Activated CD4-positive, alpha-beta T cell treated with anti-CD3 and anti-CD28 coated beads, Interleukin-2, amount 50 U/mL, for 24 hours (primary cell): ENCODE measurements at places on chromosomes 4 and X.

GRCh38 chrX:70139736-70140135 is 6.5 kb downstream of the IGBP1 start:
- no peak for DNase-seq

DNA sequence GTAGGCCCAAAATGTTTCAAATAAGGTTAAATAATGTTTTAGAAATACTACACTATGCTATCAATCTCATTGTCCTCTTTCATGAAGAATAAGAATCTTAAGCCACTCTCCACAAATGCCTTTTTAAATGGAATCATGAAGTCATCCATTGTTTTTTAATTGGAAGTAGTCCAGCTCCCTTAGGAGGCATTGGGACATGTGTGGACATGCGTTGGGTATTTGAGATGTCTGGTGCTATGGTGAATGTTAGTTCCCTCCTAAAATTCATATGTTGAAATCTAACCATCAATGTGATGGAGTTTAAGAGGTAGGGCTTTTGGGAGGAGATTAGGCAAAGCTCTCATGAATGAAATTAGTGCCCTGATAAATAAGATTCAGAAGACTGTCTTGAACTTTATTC is 289.0 kb downstream of the C4orf33 start:
- DNase-seq = no peak

DNA sequence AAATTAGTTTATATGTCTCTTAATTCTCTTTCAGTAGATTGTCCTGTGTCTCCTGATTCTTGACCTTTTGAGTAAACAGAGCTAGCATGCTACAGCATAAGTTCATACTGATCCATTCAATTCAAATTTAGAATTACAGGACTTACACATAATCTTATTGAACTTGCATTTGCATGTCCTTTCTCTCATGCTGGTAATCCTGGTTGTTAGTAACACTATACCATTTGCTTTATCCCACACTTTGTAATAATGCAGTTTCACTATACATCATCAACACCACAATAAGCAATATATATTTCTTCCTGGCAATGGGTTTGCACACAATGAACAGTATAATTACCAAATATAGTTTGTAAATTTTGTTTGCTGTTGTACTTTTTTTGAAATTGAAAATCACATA is 937.2 kb upstream of the GRID2 start:
- no peak for DNase-seq

GRCh38 chrX:101442085-101442484 is 34.1 kb downstream of the HNRNPH2 start:
- DNase-seq = no peak

GRCh38 chr4:8906668-8906970 is 35.0 kb upstream of the HMX1 start:
- DNase-seq = no peak

DNA sequence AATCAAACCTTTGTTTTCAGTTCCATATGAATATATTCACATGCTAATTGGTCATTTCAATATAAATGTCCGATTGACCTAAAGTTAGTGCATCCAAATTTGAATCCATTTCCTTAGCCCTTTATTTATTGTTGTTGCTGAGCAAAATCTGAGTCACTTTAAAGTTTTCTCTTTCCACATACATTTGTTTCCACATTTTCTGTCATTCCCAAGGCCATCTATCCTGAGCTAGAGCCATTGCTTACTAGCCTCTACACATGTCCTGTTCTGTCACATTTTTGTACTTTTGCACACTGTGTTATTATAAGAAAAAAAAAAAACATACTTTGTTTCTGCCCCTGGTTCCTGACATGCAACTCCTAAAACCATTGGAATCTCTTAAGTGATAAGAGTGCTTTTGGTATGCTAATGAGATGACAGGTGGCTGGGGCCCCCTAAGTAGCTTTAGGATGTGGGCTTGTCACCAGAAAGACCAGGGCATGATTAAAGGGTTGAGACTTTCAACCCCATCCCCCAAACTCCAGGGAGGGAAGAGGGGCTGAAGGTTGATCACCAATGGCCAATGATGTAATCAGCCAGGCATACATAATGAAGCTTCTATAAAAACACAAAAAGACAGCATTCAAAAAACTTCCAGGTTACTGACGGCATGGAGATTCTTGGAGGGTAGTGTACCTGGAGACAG is 353.3 kb upstream of the MAGEB16 start:
- DNase-seq = no peak

DNA sequence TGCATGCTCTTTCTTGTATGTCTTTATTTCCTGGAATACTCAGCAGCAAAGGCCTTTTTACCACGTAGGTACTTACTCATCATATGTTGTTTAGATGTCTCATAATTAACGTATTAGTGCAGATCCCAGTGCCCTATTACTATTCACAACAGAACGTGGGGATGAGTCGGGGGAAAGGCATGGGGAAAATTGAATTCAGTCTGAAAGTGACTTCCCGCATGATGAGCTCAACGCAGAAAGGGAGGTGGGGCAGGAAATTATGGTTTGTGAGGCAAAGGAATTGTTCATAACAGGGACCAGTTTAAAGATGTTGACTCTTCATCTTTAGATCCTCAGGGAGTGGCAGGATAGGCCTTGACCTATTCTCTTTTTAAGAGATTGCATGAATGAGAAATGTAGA is 2.0 kb upstream of the TMPRSS11D start:
- DNase-seq = no peak

DNA sequence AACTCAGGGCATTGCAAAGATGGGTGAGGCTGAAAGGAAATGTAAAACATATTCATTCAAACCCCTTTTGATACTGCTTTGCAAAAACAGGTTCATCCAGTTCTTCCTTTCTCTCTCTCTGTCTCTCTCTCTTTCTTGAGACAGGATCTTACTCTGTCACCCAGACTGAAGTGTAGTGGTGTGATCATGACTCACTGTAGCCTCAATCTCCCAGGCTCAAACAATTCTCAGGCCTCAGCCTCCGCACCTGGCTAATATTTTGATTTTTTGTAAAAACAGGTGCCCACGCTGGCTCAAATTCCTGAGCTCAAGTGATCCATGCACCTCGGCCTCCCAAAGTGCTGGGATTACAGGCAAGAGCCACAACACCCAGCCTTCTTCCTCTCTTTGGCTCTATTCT is 15.6 kb upstream of the DCHS2 start:
- DNase-seq = no peak

DNA sequence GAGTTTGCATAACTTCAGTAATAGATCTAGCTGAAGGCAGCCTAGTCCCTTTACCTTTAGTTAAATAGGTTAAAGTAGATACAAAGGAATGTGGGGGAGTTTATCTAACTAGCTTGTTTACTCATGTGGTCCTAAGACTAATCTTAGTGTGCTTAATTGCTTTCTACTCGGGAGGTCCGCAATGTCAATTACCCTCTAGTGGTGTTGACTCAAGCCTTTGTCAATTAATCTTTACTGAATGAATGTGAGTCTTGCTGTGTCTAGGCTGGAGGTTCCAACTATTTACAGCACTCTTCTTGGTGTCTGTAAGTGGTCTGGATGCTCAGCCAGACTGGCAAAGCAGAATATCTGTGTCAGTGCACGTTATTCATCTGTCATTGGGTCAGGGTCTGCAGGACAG is 17.9 kb upstream of the YTHDC1 start:
- no peak for DNase-seq

DNA sequence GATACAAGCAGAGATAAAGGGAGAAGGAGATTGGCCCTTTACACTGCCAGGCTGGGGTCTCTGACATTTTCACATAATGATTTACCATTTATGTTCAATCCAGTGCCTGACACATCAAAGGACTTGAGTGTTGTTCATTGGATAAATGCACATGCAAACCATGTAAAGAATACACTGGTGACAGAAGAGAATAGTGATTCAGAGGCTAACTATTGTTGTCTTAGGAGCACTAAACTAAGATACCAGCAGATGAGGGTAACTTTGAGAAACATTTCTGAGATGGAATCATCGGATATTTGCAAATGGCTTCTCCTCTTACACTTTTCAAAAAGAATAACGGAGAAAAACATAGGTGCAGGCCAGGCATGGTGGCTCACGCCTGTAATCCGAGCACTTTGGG is 67.3 kb upstream of the HHIP start:
- DNase-seq = no peak

- no peak for DNase-seq
Measured at GRCh38 chr4:8772499-8773123, 99.0 kb downstream of the HMX1 start.

GRCh38 chrX:38991656-38992440 is 190.6 kb downstream of the MID1IP1 start:
- DNase-seq = no peak

DNA sequence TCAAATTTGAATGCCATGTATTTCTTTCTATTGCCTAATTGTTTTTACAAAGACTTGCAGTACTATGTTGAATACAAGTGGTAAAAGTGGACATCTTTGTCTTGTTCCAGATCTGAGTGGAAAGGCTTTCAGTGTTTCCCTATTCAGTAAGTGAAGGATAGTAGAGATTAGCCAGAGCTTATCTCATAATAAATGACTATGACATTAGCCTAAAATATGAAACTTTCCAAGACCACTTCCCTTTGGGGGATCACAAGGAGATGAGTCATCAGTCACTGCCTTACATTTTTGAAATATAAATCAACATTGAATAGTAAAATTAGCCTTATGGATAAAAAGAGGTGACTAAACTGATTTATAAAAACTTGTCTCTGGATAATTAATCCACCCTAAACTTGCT is 554.1 kb upstream of the MAGEB2 start:
- no peak for DNase-seq

- no peak for DNase-seq
Measured at GRCh38 chrX:101078716-101079598, at the start of gene TMEM35A. TMEM35A (plus strand) TSS chrX:101078879; CDS start chrX:101079003, 124 bp downstream.

- peak; percentile 4 for DNase-seq
Measured at GRCh38 chrX:140057001-140057411, 91.7 kb upstream of the CXorf66 start.

GRCh38 chr4:164357957-164358356 is 396.0 kb upstream of the SMIM31 start:
- DNase-seq = no peak

- no peak for DNase-seq
Measured at GRCh38 chr4:85491527-85491926, 16.6 kb downstream of the ARHGAP24 start.

GRCh38 chr4:112423591-112423990 is 92.4 kb downstream of the NEUROG2 start:
- no peak for DNase-seq

GRCh38 chrX:1593286-1594271 is 2.2 kb downstream of the AKAP17A start:
- no peak for DNase-seq

DNA sequence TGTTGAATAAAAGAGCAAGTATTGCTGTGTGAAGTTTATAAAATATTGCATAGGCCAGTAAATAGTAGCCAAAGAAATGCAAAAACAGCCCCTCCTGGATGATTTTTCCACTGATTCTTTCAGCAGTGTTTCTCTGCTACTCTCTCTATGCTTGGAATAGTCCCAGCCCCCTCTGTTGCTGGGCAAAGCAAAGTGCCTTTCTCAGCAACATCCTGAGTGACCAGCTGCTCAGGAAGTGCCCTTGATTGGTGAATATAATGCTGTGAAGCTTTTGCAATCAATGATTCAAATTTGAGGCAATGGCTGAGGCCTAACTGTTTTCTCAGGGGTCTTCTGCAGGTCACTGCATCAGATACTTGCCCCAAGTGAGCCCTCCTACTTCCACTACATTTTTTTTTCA is 656.7 kb downstream of the ZNF674 start:
- DNase-seq = no peak

GRCh38 chr4:145285928-145286327 is 105.5 kb upstream of the OTUD4 start:
- no peak for DNase-seq

DNA sequence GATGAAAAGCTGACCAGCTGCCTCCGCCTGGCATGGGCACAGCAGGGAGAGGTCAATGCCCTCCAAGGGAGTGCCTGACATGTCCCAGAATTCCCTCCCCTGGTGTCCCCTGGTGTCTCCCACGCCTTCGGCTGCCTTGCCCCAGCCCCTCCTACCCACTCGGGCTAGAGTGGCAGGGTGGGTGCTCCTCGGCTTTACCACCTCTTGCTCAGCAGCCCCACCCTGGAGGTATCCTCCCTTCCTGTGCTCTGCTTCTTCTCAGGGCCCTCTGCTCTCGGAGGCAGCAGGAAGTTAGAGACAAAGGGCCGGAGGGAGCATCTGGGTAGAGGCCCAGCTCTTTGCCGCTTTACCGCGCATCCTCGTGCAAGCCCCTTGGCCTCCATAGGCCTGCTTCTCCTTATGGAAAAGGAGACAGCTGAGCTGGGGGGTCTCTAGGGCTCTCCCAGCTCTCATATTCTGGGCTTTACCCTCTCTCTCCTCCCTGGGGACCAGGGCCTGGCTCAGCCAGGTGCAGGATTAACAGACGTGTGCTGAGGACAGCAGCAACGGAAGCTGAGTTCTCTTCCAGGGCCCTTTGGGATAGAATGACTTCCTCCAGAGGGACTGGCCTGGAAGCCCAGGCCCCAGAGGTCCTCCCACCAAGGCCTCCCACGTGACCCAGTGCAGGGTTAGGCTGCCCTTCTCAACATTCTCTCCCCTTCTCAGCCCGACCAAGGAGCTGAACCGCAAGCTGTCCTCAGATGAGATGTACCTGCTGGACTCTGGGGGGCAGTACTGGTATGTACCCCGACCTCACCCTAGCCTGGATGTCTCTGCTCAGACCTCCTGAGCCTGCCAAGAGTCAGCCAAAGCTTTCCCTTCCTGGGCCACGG is 17.2 kb downstream of the XPNPEP2 start:
- no peak for DNase-seq

DNA sequence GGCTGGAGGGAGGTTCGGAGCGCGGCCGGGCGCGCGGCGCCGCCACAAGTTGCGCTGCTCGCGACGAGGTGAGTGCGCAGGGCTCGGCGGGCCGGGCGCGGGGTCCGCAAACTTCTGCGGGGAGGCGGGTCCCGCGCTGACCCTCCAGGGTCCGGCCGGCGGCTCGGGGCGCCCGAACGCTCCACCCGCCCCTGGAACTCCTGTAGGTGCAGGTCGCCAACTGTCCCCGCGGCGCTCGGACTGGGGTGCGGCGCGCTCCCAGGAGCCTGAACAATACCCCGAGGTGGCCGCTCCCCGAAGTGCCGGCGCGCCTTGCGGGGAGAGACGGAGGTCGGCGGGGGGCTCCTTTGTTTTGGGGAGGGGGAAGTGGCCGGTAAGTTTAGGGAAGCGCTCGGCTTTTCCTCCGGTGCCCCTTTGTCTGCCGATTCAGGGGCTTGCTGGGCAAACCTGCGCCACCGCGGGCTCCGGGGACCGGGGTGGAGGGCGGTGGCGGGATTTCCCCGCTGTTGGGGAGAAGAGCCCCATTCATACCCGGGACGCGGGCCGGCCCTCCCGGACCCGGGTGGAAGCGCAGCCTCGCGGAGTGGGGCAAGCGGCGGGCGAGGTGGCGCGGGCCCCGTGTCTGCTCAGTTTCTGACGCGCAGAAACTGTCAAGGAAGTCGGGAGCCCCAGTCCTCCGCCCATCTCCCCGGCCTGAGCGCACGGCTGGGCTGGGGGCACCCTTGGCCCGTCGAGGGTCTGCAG is 694 bp downstream of the TBL1X start:
- peak; percentile 11 for DNase-seq

DNA sequence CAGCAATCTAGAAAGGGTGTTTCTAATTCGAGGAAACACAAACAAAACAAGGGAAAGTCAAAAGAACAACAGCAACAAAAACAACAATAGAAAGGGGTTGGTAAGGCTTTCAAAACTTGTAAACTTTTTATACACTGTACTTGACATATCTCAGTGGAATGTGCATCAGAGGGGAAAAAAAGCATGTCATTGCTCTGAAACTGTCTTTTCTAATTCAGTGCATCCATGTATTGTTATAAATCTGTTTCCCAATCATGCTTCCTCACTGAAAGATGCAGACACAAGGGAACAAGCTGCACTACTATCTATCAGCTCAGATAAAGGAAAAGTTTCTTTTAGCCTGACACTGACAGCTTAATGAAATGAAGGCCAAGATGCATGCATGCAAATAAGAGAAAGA is 44.2 kb upstream of the PCDH18 start:
- no peak for DNase-seq
